Osteoblast (primary cell): ENCODE measurements at places on chromosomes 12 and 14. TPM values are rescaled to one million over a fixed set of nuclear protein-coding genes. Genes with fewer than 3 reads are reported as not detected.
A peak's percentile ranks its signal among the peaks of the same experiment; 100 is the strongest.

GRCh38 chr12:30973175-30973574 is 46.6 kb downstream of the TSPAN11 start:
- no peaks in the 10 kb centered on the region for H3K36me3 ChIP-seq
- no peaks in the 10 kb centered on the region for H3K4me1 ChIP-seq
- no peaks in the 10 kb centered on the region for H3K27me3 ChIP-seq
- DNase-seq = no peak

DNA sequence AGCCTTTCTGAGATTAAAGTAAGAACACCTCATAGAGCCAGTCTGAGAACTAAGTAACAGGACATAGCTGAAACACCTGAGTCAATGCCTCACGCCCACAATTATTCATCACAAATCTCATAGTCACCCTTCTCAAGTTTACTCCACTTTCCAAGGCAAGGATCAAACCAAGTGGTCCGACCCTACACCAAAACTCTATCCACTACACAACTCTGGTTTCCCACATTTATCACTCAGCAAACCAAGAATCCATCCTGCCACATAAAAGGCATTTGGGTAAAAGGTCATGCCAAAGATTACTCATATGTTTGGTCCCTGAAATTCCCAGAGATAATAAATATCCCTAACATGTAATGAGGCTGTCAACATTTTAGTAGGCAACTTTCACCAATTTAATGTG is 144.1 kb downstream of the RPAP3 start:
- H3K4me3 ChIP-seq = no peak overlapping the region
- no peak for DNase-seq
- H3K4me1 ChIP-seq = no peaks in the 10 kb centered on the region
- peaks cover 10% of the 10 kb centered on the region for H3K27me3 ChIP-seq
- no peak overlapping the region for H3K27ac ChIP-seq

- H3K4me3 ChIP-seq = peak overlapping the region; percentile 38
- peak; percentile 82 for DNase-seq
- H3K27ac ChIP-seq = no peak overlapping the region
- H3K36me3 ChIP-seq = no peaks in the 10 kb centered on the region
- H3K27me3 ChIP-seq = peaks cover 36% of the 10 kb centered on the region
These were observed 1.4 kb downstream of the KRT2 start for GRCh38 chr12:52650520-52651081.

DNA sequence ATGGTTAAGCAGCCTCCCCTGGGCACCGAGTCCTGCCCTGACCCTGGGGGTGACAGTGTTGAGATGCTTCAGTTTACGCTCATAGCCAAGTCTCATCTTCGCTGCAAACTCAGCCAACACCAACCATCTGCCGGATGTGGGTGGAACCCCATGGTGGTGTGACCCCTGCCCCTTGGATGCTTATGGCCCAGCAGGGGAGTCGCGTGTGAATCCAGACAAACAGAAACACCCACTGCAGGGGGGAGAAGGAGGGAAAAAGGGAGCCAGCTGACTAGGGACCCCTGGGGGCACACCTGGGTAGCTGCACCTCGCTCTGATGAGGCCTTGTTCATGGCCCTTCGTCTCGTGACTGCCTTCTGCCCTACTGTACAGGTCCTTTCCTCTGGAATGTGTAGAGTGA is 23.8 kb downstream of the AACS start:
- no peaks in the 10 kb centered on the region for H3K4me1 ChIP-seq
- peaks cover 20% of the 10 kb centered on the region for H3K36me3 ChIP-seq
- DNase-seq = no peak
- H3K27ac ChIP-seq = no peak overlapping the region
- no peak overlapping the region for H3K4me3 ChIP-seq
- no peaks in the 10 kb centered on the region for H3K27me3 ChIP-seq

DNA sequence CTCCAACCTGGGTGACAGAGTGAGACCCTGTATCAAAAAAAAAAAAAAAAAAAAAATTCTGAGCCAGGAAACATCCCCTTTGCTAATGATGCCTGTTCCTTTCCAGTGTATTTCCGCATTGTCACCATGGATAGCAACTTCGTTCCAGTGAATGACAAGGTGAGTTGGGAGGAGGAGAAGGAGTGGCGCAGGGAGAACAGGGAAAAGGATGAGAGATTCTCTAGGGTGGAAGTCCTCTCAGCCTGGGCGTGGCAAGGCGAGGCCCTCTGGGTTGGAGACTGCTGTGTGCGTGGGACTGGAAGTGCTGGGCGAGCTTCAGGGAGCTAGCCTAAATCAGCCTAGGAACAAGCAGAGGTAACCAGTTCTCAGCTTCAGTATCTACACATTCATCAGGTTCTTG is 7.2 kb downstream of the A2ML1 start:
- H3K27ac ChIP-seq = no peak overlapping the region
- no peaks in the 10 kb centered on the region for H3K27me3 ChIP-seq
- H3K36me3 ChIP-seq = no peaks in the 10 kb centered on the region
- H3K4me1 ChIP-seq = no peaks in the 10 kb centered on the region
- H3K4me3 ChIP-seq = no peak overlapping the region
- no peak for DNase-seq

GRCh38 chr14:72500234-72500838 is 393.6 kb downstream of the DPF3 start:
- no peak for DNase-seq
- no peak overlapping the region for H3K4me3 ChIP-seq
- no peak overlapping the region for H3K27ac ChIP-seq

DNA sequence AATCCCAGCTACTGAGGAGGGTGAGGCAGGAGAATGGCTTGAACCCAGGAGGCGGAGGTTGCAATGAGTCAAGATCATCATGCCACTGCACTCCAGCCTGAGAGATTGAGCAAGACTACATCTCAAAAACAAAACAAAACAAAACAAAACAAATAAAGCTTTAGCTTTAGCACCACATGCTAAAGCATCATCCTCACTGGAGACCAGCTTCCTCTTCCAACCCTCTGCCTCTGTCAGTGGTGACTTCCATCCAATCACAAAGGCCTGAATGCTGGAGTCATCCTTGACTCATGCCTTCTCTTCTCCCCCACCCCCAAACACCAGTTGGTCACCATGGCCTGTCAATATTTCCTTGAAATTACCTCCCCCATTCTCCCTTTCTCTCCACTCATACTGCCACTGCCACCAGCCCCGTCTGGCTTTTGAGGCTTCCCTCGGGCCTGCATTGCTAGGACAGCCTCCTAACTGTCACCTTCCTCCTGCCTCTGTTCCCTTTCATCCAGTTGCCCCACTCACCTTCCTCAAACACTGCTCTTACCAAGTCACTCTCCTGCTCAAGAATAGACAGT is 1.4 kb downstream of the ZNF385A start:
- no peak overlapping the region for H3K4me3 ChIP-seq
- peaks cover 18% of the 10 kb centered on the region for H3K4me1 ChIP-seq
- no peaks in the 10 kb centered on the region for H3K36me3 ChIP-seq
- H3K27me3 ChIP-seq = no peaks in the 10 kb centered on the region
- H3K27ac ChIP-seq = peak overlapping the region; percentile 83

GRCh38 chr12:84814664-84815245 is 97.8 kb downstream of the SLC6A15 start:
- no peak for DNase-seq
- H3K4me3 ChIP-seq = no peak overlapping the region
- no peaks in the 10 kb centered on the region for H3K4me1 ChIP-seq
- no peak overlapping the region for H3K27ac ChIP-seq

DNA sequence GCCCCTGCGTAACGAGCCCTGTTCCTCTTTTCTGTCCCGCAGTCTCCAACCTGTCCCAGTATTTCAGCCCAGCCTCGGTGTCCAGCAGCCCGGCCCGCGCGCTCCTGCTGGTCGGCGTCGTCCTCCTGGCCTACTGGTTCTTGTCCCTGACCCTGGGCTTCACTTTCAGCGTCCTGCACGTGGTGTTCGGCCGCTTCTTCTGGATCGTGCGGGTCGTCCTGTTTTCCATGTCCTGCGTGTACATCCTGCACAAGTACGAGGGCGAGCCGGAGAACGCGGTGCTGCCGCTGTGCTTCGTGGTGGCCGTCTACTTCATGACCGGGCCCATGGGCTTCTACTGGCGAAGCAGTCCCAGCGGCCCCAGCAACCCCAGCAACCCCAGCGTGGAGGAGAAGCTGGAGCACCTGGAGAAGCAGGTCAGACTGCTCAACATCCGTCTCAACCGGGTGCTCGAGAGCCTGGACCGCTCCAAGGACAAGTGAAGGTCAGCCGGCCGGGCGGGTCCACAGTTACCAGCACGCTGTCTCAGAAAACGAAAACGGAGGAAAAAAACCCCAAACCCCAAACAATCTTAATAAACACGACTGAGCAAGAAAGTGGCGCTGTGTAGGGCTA is 31.6 kb downstream of the BRI3BP start:
- no peak overlapping the region for H3K27ac ChIP-seq
- no peaks in the 10 kb centered on the region for H3K27me3 ChIP-seq
- DNase-seq = no peak
- H3K4me3 ChIP-seq = no peak overlapping the region
- H3K4me1 ChIP-seq = no peaks in the 10 kb centered on the region
- H3K36me3 ChIP-seq = no peaks in the 10 kb centered on the region

GRCh38 chr14:86673523-86673969 is 1143.6 kb downstream of the FLRT2 start:
- no peak overlapping the region for H3K4me3 ChIP-seq
- H3K36me3 ChIP-seq = no peaks in the 10 kb centered on the region
- H3K4me1 ChIP-seq = no peaks in the 10 kb centered on the region
- DNase-seq = no peak
- H3K27ac ChIP-seq = no peak overlapping the region
- no peaks in the 10 kb centered on the region for H3K27me3 ChIP-seq

DNA sequence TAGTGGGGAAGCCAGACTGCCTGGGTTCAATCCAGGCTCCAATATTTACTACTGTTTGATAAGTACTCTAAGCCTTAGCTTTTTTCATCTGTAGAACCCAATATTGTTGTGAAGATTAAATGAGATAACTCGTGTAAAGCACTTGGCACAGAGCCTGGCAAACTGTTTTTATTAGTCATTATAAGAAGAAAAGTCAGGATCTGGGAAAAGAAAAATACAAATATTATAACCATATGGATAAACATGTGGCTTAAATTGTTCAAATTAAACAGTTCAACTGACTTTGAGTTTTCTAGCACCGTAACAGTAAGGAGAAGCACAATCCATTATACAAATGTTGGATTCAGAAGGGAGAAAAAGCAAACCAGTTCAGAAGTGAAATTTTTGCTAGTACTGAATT is 22.0 kb upstream of the CDK17 start:
- H3K27me3 ChIP-seq = no peaks in the 10 kb centered on the region
- H3K4me1 ChIP-seq = peaks cover 45% of the 10 kb centered on the region
- peak overlapping the region; percentile 69 for H3K27ac ChIP-seq
- DNase-seq = no peak
- H3K36me3 ChIP-seq = peaks cover 4% of the 10 kb centered on the region

DNA sequence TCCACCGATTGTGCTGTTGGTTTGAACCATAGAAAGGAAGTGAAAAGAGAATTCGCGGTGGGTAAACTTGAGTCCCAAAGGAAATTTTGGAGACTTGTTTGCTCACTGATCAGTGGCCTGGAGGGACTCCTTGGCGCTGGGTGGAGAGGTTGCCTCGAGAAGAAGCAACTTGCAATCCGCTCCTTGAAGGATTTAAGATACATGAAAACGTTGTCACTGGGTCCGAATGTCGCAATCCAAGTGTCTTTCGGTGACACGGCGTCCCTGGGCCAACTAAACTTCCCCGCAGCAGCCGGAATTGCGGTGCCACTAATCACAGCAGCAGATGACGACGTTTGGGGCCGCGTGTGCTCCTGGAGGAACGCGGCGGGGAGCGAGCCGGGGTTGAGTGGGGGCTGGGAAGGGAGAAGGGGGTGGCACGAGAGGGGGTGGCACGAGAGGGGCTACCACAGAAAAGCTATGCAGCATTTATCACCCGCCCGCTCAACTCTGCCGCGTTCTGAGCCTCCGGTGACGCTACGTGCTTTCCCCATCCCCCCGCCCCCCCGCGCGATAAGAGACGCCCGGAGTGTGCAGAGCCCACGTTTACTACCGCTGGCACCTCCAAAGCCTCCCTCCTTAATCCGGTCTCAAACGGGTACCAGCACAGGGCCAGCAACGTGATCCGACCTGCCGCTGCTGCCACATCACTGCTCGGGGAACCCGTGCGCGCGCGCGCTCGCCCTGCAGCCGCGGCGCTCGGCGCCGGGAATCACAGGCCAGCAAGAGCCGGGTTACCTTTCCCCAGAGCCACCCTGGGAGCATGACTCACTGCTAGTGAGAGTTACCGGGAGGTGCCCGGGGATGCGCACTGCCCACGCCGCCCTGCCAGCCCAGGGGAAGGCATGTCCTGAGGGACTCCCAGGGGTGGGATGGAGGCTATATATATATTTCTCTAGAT is 833 bp upstream of the BHLHE41 start:
- DNase-seq = peak; percentile 93
- peaks cover 29% of the 10 kb centered on the region for H3K27me3 ChIP-seq
- H3K27ac ChIP-seq = peak overlapping the region; percentile 33
- H3K36me3 ChIP-seq = no peaks in the 10 kb centered on the region
- peak overlapping the region; percentile 70 for H3K4me3 ChIP-seq

- H3K36me3 ChIP-seq = peaks cover 12% of the 10 kb centered on the region
- no peak overlapping the region for H3K4me3 ChIP-seq
- DNase-seq = peak; percentile 49
- no peaks in the 10 kb centered on the region for H3K27me3 ChIP-seq
These were observed 25.0 kb downstream of the SH2B3 start for GRCh38 chr12:111430433-111431353.

DNA sequence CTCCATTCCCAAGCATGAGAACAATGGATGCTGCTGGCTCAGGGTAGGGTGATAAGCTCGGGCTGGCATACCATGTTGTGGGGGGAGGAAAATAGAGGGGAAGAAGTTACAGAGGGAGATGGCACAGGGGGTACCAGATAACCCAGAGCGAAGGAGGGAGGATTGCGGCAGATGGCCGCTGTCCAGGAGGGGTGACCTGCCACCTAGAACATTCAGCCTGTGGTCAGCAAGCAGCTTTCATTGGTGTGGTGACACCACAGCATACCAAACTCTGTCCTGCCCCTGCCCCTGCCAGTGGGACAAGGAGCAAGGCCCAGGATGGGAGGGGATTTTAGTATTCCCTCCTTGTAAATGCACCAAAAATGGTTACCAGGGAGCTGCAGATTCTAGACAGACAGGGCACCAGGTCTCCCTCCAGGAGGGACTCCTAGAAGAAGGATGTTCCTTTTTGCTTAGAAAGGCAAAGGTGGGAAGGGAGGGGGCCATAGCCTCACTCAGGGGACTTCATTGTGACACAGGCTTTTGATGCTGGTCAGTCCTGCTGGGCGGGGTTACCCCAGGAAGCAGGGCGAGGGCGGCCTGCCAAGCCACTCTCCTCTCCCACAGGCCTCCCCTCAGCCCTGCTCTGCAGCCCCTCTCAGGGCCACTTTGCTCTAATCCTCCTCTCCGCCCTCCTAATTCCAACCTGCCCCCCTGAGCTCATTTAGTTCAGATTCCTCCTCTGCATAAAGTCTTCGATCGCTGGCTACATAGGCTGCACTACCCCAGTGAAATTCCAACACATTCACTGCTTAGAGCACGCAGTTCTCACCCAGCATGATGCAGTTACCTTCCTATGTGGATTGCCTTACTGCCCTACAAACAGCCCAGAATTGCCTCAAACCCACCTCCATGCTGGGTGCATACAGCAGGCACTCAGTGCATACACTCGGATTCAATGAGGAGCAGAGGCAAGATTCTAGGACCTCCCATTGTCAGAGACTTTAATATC is 36.0 kb upstream of the PLEKHG6 start:
- H3K27ac ChIP-seq = no peak overlapping the region
- H3K27me3 ChIP-seq = peaks cover 9% of the 10 kb centered on the region
- no peak overlapping the region for H3K4me3 ChIP-seq
- DNase-seq = peak; percentile 86

GRCh38 chr12:21336656-21337055 is 1.9 kb upstream of the SLCO1A2 start:
- H3K27me3 ChIP-seq = no peaks in the 10 kb centered on the region
- H3K27ac ChIP-seq = no peak overlapping the region
- H3K36me3 ChIP-seq = no peaks in the 10 kb centered on the region
- H3K4me3 ChIP-seq = no peak overlapping the region
- H3K4me1 ChIP-seq = no peaks in the 10 kb centered on the region

The HOXC10 gene
- 9.7 and 11.2 TPM in 2 replicates for total RNA-seq

The ATL1 gene
- 6.5 and 8.5 TPM in 2 replicates for total RNA-seq
